Stimulated activated CD8-positive, alpha-beta memory T cell treated with anti-CD3 and anti-CD28 coated beads, Interleukin-7, amount 100 ng/mL, for 24 hours (primary cell): ENCODE measurements at places on chromosomes 6 and 20.

DNA sequence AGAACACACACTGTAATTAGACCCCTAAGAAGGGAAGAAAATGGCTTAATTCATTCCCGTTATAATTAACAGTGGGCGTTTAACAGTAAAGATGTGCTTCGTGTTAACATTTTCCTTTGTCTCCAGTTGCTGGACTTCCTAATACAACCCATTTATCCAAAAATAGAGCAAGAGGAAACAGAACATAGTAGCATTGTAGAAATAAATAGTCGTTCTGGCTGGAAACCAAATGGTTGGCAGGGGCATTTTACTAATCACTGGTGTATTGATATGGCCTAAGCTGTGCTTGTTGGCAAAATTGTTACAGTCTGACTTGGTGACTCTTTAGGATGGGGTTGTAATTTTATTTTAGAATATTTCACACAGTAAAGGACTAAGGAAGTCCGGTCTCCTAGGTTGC lies 89.8 kb downstream of the BMP6 start:
- DNase-seq, result no peak

- no peak for DNase-seq
Measured at GRCh38 chr20:62786157-62786556, 10.1 kb upstream of the MRGBP start.

DNA sequence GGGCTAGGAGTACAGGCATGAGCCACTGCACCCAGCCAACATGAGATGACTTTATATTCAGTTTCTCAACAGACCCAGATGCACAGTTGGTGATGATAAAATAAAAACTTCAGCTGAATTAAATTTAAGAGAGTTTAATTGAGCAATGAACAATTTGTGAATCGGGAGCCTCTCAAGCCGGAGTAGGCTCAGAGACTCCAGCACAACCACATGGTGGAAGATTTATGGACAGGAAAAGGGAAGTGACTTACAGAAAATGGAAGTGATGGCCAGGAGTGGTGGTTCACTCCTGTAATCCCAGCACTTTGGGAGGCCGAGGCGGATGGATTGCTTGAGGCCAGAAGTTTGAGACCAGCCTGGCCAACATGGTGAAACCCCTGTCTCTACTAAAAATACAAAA lies 10.4 kb upstream of the BCAS4 start:
- no peak for DNase-seq

- no peak for DNase-seq
Measured at GRCh38 chr6:43923376-43924221, 153.6 kb downstream of the VEGFA start.

DNA sequence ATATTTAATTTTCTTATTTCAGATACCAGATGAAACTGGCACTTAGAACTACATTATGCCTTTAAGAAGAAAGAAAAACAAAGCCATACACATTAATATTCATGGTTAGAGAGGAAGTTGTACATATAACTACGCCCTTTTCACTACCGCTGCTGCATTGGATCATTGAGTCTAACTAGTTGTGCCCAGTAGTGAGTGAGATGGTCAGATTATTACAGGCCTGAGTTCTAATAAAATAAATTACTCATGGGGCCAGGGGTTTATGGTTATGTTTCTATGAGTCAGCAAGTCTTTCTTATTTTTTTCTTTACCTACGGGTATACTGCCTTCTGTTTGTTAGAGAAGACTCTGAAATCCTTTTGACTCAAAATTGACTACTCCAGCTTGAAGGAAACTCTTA lies 11.5 kb downstream of the RIOK1 start:
- DNase-seq, result no peak

- DNase-seq, result no peak
Measured at GRCh38 chr6:75084872-75085381, 120.9 kb downstream of the COL12A1 start.

- DNase-seq, result no peak
Measured at GRCh38 chr6:15061180-15061641, 184.7 kb upstream of the JARID2 start.

- DNase-seq, result no peak
Measured at GRCh38 chr6:47000842-47001241, 41.3 kb downstream of the ADGRF1 start.

GRCh38 chr20:7741866-7742265 lies 198.4 kb downstream of the HAO1 start:
- DNase-seq, result no peak

GRCh38 chr6:137426007-137426689 lies 68.0 kb downstream of the OLIG3 start:
- no peak for DNase-seq

DNA sequence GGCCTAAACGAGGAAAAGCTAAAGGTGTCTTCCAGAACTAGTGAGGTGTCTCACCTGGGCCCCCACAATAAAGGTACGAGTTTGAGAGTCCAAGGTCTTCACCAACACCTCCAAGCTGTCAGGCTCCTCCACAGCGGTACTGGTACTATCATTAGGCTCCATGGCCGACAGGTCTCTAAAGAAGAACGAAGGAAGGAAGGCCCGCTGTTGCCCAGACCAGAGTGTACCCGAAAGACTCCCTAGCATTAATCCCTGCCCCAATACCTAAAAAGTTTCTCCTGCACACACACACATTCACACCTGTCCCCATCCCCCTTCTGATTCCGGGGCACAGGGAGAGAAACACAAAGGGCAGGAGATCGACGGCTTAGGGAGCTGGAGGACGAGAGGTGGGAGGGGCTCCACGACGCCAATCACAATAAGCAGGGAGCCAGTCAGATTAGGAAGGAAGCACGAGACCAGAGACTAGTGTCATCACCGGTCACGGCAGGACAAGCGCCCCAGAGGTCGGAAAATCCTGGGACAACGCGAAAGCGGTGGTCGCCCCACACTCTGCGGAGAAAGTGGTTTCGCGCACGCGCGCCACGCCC lies 764 bp downstream of the BAG6 start:
- no peak for DNase-seq

- no peak for DNase-seq
Measured at GRCh38 chr20:14922503-14923267, 585.3 kb upstream of the FLRT3 start.

DNA sequence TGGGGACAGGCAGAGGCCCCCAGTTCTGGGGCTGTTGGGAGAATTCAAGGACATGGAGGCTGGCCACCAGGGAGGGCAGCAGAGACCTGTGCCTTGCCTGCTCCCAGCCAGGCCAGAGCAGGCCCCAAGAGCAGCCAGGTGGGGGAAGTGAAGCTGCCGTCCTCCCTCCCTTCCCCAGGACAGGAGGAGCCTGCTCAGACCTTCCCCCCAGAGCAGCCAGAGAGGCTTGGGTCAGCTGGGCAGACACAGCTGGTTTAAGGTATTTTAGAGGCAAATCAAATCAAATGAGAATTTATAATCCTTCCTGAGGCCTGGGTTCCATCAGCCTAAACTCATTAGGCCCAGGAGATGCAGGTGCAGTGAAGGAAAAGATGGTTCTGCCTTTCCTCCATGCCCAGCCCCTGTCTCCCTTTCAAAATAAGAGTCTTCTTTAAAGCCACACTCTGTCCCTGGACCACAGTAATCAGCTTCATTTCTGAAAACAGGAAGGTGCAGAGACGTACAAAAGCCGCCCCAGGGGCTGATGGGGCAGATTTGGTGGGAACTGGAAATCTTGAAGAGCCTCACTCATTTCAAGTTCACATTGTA lies 21.7 kb downstream of the BMP7 start:
- no peak for DNase-seq

DNA sequence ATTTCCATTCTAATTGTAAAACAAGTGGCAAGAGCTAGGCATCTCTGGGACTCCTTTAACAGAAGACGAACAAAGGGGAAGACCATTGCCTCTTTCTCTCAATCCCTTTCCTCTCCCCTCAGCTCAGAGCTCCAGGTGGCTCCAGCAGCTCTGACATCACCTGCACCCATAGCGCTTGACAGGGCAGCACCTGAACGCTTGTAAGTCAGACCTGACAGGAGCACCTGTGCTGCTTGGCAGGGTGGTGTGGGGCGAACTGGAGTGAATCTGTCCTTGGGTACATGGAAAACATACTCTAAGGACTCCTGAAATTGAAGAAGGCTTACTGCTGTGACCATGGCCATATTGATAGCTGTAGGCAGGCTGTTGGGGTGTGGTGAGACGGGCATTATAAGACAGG lies 409.5 kb upstream of the AGPAT4 start:
- DNase-seq, result no peak

DNA sequence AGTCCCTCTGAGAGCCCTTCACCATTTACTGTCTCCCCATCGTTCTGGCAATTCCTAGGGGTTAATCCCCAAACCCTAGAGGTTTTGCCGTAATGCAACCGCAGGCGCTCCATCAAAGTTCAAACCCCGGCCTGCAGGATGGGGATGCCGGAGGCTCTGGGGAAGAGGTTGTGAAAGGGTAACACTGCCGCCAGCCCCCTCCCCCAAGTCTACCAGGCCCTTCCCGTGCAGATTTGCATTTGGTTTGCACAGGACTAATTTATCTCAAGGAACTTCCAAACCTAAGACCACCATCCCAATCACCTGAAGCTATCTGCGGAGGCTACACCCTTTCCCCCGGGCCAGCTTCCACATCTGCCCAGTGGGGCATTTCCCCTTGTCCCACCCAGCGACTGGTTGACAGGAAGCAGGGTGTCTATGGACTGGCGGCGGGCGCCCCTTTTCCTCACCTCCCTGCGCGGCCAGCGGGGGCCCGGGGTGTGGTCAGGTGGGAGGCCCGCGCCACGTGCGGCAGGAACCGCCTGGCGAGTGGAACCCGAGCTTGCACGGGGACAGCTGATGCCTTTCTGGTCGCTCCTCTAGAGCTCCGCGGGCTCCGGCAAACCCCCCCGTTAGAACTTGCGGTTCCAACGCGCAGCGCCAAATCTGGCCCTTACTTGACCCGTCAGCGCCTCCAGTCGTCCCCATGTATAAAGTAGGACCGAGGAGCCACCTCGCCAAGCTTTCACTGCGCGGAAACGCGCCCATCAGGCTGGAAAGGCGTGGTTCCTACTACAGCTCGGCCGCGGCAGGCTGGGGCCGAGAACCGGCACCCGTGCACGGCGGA lies 9.4 kb upstream of the SLC4A11 start:
- DNase-seq, result no peak

- DNase-seq, result peak; percentile 37
Measured at GRCh38 chr6:52284131-52284459, 447 bp downstream of the MCM3 start.

- no peak for DNase-seq
Measured at GRCh38 chr20:46119028-46119546, 973 bp downstream of the CD40 start.

- no peak for DNase-seq
Measured at GRCh38 chr6:117078624-117079023, 186.7 kb upstream of the VGLL2 start.

DNA sequence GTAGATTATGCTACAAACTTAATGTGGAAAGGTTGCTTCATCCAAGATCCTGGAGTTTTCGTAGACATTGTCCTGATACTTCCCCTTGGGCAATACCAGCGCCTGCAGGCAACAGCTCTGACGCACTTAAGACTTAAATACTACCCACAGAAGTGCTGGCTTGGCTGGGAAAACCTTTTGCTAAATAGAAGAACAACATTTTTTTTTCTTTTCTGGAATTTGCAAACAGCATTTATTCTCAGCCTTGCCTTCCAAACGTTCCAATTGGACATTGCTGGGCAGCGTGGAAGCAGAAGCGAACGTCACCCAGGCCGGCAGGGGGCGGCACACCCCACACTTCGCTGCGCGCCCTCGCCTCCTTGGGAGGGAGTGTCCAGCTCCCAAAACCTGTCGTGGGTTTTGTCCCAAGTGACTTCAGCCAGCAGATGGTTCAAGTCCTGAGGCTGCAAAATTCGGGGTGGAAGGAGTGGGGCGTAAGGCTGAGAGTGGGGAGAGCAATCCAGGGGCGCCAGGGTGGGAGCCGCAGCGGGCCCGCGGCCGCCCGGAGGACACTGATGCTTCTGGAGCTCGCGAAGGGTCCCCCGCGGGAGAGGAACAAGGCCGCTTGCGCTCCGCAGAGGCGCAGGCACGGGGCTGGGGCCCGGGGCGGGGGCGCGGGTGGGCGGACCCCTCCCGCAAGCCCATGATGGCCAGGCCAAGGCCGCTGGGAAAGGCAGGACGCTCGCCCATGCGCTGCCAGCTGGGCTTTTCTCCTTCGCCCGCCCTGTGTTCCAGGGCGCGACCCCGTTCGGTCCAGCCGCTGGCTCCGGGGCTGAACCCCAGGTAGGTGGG lies 60.8 kb upstream of the MAP3K4 start:
- peak; percentile 9 for DNase-seq

GRCh38 chr6:54655162-54655561 lies 191.4 kb upstream of the FAM83B start:
- no peak for DNase-seq

DNA sequence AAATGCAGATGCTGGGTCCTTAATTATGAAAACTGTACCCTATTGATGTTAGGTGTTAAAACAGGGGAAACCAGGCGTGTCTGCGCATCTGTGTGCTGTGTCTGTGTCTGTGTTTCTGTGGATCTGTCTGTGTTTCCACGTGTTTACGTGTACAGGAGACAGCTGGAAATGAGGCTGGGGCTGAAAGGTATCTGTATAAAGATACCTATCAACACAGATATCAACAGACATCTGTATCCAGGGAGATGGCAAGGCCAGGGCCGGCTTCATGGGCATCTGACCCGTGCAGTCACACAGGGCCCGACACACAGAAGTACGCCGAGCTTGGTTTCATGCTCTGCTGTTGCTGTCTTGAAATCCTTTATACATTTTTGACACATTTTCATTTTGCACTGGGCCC lies 48.6 kb downstream of the BMP7 start:
- no peak for DNase-seq

DNA sequence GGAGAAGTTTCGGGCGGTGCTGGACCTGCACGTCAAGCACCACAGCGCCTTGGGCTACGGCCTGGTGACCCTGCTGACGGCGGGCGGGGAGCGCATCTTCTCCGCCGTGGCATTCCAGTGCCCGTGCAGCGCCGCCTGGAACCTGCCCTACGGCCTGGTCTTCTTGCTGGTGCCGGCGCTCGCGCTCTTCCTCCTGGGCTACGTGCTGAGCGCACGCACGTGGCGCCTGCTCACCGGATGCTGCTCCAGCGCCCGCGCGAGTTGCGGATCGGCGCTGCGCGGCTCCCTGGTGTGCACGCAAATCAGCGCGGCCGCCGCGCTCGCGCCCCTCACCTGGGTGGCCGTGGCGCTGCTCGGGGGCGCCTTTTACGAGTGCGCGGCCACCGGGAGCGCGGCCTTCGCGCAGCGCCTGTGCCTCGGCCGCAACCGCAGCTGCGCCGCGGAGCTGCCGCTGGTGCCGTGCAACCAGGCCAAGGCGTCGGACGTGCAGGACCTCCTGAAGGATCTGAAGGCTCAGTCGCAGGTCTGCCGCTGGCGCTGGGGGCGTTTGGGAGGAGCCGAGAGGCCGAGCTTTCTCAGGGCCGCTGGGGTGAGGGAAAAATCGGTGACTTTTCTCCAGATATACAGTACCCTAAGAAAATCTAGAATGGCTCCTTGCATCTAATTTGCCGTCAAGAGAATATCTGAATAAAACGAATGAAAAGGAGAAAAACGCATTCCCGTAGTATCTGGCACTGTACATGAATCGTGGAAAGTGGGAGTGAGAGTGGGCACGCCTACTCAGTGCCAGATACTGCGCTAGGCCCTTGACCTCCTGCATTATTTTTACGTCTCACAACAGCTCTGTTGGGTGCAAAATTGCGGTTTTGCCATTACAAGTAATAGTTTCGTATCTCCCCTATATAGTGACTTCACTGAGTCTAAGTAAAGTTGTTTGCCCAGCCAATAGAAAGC lies 1.0 kb downstream of the CALHM6 start:
- DNase-seq, result no peak
